ENCODE measurements at places on chromosomes 12 and 14. TPM values are rescaled to one million over a fixed set of nuclear protein-coding genes. Genes with fewer than 3 reads are reported as not detected.

TMEM179 gene
- total RNA-seq: not detected

KLRC3 gene
- not detected for total RNA-seq

TCL1A gene
- total RNA-seq: not detected

HSPB8 gene
- not detected for total RNA-seq

DDN gene
- total RNA-seq: 0.62 TPM

MMP17 gene
- total RNA-seq: not detected

CERS5 gene
- 51.6 TPM for total RNA-seq

PRB2 gene
- not detected for total RNA-seq

KLRC4 gene
- not detected for total RNA-seq

TAS2R10 gene
- 0.45 TPM for total RNA-seq

TCL1B gene
- not detected for total RNA-seq

CPSF2 gene
- 28.0 TPM for total RNA-seq

WSCD2 gene
- total RNA-seq: 0.60 TPM

KRT78 gene
- not detected for total RNA-seq

NFATC4 gene
- not detected for total RNA-seq

AGAP2 gene
- 57.6 TPM for total RNA-seq

ANKS1B gene
- 0.35 TPM for total RNA-seq

IL23A gene
- total RNA-seq: 44.9 TPM

KCNMB4 gene
- total RNA-seq: 0.75 TPM

SLC7A7 gene
- total RNA-seq: 0.55 TPM

MYF6 gene
- not detected for total RNA-seq

TSHR gene
- total RNA-seq: 0.50 TPM

IL31 gene
- not detected for total RNA-seq

OR6C2 gene
- not detected for total RNA-seq

LALBA gene
- total RNA-seq: not detected

TMEM119 gene
- total RNA-seq: 5.0 TPM

AQP5 gene
- total RNA-seq: not detected

LHX5 gene
- total RNA-seq: not detected

GLIPR1L1 gene
- not detected for total RNA-seq

MYG1 gene
- 30.6 TPM for total RNA-seq

EXD2 gene
- total RNA-seq: 4.6 TPM

CGRRF1 gene
- total RNA-seq: 28.3 TPM

SMIM41 gene
- total RNA-seq: not detected

HOXC12 gene
- total RNA-seq: not detected

PTGR2 gene
- 1.3 TPM for total RNA-seq

LRRC10 gene
- total RNA-seq: not detected

TAS2R19 gene
- total RNA-seq: 1.4 TPM

USP44 gene
- total RNA-seq: 2.2 TPM

TMEM132C gene
- not detected for total RNA-seq
